NCI-H1930 (cell line): ENCODE measurements at places on chromosomes 5 and 9.

DNA sequence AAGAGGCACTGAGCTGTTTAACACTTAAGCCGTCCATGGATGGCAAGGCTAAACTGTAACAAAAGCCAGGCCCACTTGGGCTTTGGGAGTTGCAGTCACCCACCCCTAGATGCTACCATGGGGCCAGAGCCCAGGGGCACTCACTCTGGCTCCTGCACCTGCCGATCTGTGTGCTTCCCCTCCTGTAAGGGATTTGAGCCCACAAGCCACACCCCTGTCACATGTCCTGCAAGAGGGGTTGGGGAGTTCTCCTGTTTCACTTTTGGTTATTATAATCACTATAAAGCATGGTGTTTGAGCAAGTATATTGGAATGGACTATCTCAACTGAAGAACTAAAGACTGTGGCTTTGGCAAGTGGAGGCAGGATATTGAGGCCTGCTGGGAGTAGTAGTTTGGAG, 14.0 kb upstream of the GPR151 start:
- DNase-seq: no peak

- DNase-seq: no peak
Observed at GRCh38 chr9:110355911-110356310, 18.2 kb upstream of the TXNDC8 start.

DNA sequence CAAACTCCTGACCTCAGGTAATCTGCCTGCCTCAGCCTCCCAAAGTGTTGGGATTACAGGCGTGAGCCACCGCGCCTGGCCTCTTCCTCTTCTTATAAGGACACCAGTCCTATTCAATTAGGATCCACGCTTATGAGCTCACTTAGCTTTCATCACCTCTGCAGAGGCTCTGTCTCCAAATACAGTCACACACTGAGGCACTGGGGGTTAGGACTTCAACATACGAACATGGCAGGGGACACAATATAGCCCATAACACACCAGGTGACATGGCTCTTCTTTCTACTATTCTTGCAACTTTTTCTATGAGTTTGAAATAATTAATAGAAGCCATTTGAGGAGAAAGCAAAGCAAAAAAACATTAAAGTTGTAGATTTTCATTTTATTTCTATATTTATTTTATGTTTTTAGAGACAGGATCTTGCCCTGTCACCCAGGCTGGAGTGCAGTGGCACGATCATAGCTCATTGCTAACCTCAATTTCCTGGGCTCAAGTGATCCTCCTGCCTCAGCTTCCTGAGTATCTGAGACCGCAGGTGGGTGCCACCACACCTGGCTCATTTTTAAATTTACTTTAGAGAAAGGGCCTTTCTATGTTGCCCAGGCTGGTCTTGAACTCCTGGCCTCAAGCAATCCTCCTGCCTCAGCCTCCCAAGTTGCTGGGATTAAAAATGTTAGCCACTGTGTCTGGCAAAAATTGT, 6.0 kb upstream of the PRRT1B start:
- no peak for DNase-seq

- DNase-seq: no peak
Observed at GRCh38 chr9:77099388-77099787, 77.9 kb upstream of the VPS13A start.

GRCh38 chr9:125841444-125841843, 94.3 kb downstream of the PBX3 start:
- DNase-seq: no peak

GRCh38 chr5:91938441-91938840, 555.3 kb upstream of the ARRDC3 start:
- no peak for DNase-seq

DNA sequence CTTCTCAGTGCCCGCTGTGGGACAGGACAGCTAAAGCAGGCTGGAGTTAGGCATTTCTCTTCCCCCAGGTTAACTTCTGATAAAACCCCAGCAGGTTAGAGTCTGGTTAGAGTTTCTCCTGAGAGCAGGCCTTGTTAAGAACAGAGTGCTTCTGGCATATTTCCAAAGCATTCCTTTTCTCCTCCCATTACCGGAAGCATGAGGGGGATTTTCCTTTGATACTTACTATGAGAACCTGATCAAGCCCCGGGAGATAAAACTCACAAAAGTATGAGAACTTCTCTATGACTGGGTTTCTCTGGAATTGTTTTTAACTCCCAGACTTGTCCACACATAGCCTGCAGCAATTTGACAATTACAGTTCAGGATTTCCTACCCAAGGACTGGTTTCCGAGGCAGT, 77.4 kb upstream of the MAST4 start:
- DNase-seq: no peak

DNA sequence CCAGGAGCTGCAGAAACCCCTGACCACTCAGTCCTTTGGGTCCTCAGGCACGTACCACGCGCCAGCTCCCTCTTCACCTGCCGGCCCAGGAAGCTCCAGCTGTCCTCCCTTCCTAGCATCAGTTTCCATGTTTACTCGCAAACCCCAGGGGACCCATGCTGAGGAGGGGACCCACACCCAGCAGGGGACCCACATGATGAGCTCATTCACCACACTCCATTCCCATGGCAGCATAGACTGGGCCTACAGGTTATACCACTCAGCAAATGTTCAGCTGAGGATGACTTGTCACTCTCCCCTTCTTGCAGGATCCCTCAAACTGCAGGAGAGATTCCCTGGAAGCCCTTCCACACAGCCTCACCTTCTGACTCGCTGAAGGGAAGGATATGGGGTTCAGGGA, 73.5 kb upstream of the GALNT10 start:
- DNase-seq: no peak

DNA sequence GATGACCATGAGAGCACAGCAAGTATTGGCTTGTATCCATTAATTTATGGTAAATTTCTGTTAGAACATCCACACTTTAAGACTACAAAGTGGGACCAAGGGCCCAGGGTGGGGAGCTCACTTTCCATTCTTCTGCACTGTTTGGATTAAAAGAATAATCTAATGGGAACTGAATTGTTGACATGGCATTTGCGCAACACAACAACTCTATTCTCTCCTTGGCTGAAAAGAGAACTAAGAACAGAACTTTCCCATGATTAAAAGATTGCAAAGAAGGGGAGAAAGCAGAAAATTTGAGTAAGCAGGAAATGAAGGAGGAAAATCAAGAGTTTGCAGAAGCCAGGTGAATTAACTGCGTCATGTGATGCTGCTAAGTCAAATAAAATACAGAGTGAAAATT, 143.4 kb downstream of the HINT1 start:
- no peak for DNase-seq

DNA sequence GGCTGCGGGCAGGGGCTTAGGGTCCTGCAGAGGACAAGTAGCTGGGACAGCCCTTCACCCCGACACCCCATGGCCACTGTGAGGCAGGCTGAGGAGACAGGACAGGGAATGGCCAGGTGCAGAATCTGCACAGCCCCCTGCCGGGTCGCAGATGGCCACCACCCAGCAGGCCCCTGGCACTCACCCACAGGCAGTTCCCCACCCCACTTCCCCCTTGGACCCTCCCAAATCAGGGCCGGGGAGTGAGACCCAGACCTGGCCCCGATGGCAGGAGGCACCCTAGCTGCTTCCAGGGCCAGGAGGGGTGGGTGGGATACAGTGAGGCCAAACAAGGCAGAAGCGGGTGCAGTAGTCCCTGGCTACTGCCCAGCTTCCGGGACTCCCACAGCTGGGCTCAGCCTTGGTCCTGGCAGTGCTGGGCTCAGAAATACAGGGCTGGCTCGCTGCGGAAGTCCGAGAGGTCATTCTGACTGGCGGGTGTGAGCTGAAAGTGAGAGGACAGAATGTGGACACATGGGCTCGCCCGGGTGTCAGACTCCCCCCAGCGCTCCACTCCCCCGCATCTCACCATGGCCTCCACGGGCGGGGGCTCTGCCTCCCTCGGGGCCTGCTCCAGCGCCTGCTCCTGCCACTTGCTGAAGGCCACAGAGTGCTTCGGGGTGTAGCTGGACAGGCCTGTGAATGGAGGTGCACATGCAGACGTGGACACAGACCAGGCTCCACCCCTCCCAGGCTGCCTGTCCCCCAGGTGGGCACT, 3.4 kb downstream of the SSNA1 start:
- DNase-seq: no peak

DNA sequence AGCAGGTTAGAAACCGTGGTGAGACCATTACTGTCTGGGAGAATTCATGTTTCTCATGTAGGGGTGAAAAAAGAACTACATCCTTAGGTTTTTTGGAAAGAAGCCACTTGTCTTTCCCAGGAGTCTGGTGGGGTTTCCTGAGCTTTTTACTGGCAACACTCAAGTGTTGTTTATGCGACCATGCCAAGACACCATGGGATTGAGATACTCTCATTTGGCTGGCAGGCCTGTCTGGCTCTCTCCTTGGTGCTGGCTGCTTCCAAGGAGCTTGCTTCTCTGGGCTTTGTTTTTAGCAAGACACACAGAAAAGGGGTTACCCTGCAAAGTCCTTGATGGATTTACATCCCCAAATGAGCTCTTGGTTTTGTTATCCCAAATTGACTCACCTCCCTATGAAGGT, 80.9 kb upstream of the ISL1 start:
- DNase-seq: no peak

GRCh38 chr9:120865176-120865575, 11.8 kb downstream of the PHF19 start:
- no peak for DNase-seq

DNA sequence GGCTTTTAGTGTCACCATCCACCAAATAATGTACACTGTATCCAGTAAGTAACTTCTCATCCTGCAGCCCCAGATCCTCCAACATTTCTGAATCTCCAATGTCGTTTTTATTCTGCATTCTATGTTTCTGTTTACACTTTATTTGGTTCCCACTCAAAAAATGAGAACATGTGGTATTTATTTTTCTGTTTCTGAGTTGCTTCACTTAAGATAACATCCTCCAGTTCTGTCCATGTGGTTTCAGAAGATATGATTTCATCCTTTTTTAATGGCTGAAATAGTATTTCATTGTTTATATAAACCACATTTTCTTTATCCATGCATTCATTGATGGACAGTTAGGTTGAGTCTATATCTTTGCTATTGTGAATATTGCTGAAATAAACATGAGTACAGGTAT, 677.3 kb upstream of the FTMT start:
- no peak for DNase-seq

DNA sequence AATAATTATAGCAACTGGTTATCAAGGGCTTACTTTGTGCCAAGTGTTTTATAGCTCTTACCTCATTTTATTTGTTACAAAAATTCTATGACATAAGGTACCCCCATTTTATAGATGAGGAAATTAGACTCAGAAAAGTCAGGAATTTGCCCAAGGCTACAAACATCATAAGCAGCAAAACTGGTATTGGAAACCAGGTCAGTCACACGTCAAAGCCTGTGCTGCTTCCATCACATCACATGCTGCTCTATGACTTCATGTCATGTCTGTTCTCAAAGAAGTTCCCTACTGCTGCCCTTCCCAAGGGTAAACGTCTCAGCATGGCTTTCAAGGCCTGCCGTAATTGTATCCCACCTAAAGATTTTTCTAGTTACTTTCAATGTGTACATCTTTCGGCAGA, 6.9 kb upstream of the KIF2A start:
- no peak for DNase-seq

- DNase-seq: no peak
Observed at GRCh38 chr5:179287071-179287470, 58.2 kb downstream of the ADAMTS2 start.

DNA sequence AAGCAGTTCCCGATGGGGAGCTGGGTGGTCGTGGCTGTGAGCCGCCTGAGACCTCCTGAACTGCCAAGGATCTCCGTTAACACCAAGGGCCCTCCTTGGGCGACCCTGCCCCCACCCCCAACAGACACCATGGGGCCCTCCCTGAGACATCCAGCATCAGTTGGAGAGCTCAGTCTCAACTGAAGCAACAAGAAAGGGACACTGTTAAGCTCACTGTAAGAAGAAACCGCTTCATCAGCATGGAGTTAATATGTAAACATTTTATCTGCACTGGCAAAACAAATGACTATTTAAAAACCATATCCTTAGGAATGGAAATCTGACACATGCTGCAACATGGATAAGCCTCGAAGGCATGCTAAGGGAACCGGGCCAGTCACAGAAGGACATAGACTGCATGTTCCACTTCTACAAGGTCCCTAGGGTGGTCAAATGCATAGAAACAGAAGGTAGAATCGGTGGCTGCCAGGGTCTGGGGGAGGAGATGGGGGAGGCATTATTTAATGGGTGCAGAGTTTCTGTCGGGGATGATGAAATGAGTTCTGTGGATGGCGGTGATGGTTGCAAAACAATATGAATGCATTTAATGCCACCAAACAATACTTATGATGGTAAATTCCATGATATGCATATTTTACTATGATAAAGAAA, 47.4 kb downstream of the ROR2 start:
- no peak for DNase-seq

DNA sequence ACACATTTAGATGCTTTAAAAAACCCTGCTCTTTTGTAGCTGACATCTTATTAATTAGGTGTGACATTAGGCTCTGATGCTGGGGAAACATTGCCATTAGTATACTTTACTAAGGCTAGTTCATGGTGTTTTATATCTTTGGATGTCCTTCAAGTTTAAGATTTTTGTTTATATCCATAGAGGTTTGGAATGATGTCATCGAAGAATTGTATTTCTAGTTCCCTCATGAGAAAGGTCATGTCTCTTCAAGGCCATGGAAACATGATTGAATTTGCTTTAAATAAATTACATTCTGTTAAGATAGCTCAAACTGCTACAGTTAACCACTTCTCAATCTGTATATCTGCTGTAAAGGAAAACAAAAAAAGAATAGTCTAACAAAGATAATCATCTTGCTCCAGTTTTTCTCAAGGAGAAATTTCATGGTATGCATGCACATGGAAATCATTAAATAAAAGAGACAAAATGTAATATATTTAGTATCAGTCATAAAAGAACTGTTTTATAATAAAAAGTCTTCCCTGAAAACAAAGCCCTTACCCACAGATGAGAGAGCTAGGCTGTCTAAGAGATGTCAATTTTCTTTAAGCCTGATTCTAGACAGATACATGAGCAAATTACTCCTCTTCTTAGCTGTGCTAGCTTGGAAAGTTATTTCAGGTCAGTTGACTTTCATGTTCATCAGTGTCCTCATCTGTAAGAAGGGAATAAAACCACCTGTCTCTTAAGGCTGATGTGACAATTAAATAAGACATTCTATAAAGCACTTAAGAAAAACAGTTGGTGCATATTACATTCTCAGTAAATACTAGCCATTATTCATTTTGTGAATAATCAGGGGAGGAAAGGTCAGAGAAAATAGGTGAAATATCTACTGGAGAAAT, 25.0 kb upstream of the STARD4 start:
- no peak for DNase-seq

DNA sequence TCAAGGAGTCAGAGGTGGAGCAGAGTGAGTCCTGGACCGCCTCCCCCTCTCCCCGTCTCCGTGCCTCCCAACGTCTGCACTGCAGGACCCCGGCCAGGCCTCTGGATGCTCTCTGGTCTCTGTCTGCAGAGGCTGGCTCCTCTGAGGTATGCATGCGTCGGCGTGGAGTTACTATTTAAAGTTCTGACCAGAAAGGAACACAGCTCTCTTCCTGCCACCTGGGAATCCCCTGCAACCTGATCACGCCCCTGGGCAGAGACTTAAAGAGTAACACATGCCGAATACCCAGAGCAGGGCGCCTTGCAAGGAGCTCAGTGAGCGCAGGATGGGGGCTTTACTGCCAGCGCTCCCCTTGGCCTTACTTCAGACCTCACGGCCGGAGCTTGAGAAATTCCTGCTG, 16.0 kb downstream of the ANXA6 start:
- DNase-seq: no peak
